H54 (cell line): ENCODE measurements at places on chromosomes 5 and 9.

GRCh38 chr9:78707080-78707479 is 410.2 kb downstream of the PSAT1 start:
- DNase-seq: no peak

DNA sequence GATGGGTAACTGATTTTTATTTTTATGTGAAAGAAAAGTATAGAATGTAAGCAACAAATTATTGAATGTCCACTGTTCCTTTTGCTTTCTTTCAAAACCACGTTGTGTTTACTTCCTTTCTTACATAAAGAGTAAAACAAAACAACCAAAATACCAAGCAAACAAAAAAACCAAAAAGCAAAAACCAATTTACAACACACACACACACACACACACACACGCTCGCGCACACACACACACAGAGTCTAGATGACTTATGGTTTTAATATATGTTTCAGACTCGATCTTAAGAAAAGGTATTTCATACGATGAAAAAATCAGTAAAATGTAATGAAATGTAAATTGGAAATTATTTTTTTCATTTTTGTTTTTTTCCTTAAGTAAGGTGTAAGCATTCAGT is 80.3 kb downstream of the ADGRV1 start:
- no peak for DNase-seq

- no peak for DNase-seq
These were observed 222.5 kb downstream of the MARCHF11 start for GRCh38 chr5:15957124-15957523.

DNA sequence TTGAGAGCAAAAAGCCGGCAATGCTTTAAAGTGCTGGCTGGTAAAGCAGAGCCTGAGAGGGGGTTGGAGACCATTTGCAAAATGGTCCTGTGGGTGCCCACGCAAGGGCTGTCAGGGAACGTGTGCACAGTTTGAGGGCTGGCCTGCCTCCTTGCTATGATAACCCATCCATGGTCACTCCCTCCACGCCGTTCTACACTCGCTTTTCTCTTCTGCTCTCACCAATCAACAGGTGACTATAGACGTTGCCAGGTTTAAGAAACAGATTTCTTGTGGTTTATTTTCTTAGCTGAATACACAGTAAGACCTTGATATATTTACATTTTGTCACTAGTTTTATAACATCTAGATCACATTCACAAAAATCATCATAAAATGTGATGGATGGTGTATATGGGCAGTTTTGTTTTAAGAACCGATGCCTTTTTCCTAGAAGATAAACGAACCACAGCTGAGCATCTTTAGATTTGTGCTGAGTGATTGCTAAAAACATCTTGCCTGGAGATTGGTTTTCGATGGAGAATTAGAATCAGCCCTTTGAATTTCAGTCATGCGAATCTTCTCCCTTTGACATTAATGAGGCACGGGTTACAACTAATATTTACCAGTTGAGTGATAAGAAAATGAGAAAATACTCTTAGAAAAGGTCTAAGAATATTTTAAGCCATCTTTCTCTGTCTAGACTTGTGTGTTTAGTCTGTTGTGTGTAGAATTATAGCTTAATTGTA is 13.9 kb downstream of the MAP1B start:
- no peak for DNase-seq

GRCh38 chr9:18477719-18478118 is 3.8 kb downstream of the ADAMTSL1 start:
- no peak for DNase-seq

GRCh38 chr9:131603199-131603598 is 57.9 kb downstream of the PRRT1B start:
- DNase-seq: no peak

GRCh38 chr5:157271740-157272271 is 5.9 kb downstream of the CYFIP2 start:
- no peak for DNase-seq

- no peak for DNase-seq
These were observed 135.0 kb upstream of the SMIM23 start for GRCh38 chr5:171650597-171650996.

DNA sequence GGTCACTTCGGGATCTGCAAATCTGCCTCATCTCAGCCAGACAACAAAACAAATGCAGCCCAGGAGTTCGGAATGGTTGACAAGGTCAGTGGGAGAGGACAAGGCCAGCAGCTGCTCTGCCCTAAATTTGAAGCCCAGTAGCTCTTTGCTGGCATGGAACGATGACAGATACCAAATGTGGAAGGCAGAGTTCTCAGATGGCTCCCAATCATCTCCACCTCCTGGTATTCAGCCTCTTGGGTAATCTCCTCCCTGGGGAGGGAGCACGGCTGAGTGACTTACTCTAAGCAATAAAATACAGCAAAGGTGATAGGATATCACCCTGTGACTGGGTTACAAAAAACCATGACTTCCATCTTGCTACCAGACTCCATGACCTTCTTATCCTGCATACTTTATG is 172.8 kb downstream of the ENTREP1 start:
- DNase-seq: no peak

GRCh38 chr5:11075035-11075805 is 314.2 kb upstream of the DAP start:
- DNase-seq: no peak

DNA sequence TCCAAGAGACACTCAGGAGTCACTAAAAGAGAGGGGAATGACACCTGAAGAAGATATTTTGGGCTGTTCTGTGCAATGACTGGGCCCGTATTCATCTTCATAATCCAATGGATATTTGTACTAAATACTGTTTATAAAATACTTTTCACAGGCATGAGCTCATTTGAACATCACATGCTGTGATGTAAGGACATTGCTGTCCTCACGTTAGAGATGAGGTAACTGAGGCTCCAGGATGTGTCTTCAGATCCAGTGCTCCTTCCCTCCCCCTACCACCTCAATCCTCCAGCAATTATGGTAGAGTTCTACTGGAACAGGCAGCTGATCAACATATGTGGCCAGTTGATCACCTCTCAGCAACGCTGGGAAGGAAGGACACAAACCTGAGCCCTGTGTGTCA is 139.4 kb upstream of the OSMR start:
- DNase-seq: no peak

GRCh38 chr5:95032801-95033200 is 252.1 kb downstream of the MCTP1 start:
- no peak for DNase-seq

- no peak for DNase-seq
These were observed 372.4 kb downstream of the SEMA5A start for GRCh38 chr5:9173281-9174048.

- no peak for DNase-seq
These were observed 22.4 kb upstream of the MRNIP start for GRCh38 chr5:179880848-179881590.

DNA sequence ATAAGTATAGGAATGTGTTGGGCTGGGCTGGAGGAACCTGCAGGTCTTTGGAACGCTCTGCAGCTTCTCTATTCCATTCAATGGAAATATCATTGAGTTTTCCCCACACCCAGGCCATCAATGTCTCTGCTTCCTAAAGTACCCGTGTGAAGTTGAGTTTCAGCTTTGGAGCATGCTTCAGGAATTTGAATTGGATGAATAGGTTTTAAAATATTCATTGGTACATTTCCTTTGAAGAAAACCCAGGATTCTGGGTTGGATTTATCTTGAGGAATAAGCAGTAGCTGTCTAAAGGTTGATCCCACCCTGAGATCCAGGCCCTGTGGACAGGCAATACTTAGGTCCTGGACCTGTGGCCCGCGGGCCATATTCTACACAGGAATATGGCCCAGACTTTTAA is 37.3 kb downstream of the INSYN2B start:
- no peak for DNase-seq

DNA sequence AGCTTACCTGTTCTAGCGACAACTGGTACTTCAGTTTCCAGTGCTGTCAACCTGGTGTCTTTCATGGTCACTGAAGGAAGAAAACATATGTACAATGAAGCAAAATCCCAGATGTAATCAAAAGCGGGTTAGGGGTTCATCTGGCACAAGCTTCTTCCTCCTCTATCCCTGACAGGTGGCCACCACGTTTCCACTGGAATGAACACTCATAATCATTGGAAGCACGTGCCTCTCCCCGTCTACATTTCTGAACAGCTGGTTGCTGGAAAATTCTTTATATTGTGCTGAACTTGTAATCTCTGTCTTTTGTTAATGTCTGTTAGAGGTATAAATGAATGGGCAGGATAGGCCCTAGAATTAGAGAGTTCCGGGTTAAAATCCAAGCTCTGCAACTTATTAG is 9.4 kb downstream of the TSC1 start:
- no peak for DNase-seq

GRCh38 chr9:22046243-22046885 is 37.3 kb upstream of the CDKN2B start:
- DNase-seq: no peak

DNA sequence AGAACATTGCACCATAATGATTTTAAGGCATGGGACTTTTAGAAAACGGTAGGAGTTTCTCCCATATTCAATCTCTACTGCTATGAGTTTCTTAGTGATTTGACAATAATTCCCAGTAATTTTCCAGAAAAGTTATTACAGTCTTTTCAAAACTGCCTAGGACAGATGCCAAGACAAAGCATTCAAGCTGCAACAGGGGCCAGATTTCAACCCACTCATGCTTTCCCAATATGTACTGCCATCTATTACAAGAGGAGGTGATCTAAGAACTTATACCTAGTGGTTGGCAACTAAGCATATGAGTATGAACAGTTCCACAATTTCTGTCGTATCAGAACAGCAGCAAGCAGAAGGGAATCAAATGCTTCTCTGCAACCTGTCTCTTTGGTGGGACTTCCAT is 95.1 kb upstream of the TMED7 start:
- no peak for DNase-seq

DNA sequence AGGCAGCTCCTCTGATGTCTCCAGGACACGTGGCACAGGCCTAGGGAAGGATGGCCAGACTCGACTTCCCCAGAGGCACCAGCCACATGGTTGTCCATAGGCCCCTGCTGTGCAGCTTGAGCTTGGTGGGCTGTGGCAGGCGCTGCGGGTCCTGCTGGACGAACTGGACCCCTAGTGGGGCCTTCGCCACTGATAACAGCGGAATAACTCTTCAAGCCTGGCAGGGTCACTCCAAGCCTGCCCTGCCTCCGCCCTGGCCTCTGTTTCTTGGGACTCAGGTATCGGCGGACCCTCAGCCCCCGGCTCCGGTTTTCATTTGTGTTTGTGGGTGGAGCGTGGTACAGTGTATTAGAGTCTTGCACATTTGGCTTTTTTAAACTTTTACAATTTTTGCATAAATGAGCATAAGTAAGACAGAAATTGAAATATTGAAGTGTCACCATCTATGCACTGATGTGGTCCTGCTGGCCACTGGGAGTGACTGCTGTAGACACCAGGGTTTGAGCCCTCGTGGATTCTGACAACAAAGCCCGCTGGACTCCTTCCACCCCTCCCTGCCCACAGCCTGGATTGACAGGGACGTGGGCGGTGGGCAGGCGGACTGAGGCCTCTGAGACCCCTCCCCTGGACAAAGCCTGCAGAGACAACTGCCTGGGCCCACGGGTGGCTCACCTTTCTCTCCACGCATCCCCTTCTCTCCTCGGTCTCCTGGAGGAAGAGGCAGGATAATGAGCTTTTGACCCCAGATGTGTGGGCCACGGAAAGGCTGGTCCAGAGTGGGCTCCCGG is 3.8 kb downstream of the FCN1 start:
- no peak for DNase-seq

DNA sequence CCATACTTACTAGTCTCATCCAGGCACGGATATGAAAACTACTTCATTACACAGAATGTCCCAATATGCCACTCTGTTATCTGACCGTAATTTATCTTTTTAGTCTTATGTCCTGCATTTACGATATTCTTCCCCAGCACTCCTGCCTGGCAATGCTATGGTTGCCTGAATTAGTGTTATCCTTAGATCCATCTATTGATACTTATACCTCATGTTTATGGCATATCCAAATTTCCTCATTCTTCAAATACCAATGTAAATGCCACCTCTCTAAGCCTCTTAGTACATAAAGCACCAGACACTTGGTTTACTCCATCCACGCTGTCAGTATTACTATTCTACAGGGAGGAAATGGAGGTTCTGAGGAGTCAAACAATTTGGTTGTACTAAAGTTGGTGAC is 507.8 kb upstream of the NMUR2 start:
- DNase-seq: no peak

DNA sequence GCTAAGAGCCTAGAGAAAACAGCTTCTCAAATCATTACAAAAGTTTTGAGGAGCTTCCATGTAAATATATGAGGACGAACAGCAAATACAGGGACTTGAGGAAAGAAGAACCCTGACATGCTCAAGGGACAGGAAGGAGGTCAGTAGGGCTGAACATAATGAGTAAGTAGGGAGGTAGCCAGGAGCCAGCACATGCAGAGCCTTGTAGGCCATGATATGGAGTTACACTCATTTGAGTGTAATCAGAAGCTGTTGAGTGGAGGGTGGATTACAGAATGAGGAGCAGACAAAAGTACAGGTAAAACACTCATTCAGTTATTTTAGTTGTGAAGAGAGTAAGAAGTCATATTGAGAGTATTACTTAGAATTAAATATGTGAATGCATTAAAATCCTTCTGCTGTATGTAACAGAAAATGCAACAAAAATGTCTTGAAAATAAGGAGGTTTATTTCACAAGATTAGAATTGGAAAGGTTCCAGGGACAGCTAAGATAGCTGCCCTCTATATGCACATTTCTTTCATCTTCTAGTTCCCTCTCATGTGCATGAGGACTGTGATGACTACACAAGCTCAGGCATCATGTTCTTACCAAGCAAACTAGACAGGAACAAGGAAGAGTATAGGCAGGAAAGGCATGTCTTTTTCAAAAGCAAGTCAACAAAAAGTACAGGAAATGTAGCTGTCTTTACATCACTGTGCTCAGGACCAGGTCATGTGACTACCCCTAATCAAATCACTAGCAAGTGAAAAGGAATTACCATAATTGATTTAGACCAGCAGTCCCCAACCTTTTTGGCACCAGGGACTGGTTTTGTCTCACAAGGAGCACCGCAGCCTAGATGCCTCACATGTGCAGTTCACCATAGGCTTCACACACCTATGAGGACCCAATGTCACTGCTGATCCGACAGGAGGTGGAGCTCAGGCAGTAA is 87.2 kb downstream of the TMEM232 start:
- no peak for DNase-seq

GRCh38 chr5:129821477-129822131 is 73.7 kb downstream of the MINAR2 start:
- no peak for DNase-seq

DNA sequence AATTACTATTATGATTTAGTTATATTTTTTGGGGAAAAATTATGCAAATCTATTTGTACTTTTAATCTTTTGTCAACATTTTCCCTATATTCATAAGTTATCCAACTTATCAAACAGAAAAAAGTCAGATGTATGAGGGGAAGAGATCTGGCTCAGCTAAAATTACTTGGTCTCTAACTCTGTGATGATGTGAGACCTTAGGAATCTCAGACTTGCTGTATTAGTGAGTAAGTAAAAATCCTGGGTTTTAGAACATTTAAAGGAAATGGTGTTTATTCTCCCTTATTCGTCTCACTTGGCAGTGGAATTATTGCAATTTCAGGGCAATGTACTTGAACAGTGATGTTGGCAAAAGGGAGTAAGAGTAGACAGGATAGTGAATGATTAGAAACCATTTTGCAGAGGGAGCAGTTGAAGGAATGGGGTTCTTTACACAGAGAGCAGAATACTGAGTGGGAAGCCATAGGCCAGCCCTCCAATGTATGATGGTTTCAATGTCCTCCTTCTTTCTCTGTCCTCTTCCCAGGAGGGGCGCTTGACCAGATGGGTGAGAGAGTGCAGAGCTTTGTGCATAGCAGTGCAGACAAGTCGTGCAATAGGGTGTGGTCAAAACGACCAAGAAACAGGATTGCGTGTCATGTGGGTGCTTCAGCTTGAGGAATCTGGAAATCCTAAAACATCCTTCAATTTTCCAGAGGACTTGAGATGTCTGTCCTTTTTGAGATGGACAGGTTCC is 91.7 kb downstream of the TENT4A start:
- no peak for DNase-seq
